ENCODE measurements at places on chromosomes 12 and 14.

DNA sequence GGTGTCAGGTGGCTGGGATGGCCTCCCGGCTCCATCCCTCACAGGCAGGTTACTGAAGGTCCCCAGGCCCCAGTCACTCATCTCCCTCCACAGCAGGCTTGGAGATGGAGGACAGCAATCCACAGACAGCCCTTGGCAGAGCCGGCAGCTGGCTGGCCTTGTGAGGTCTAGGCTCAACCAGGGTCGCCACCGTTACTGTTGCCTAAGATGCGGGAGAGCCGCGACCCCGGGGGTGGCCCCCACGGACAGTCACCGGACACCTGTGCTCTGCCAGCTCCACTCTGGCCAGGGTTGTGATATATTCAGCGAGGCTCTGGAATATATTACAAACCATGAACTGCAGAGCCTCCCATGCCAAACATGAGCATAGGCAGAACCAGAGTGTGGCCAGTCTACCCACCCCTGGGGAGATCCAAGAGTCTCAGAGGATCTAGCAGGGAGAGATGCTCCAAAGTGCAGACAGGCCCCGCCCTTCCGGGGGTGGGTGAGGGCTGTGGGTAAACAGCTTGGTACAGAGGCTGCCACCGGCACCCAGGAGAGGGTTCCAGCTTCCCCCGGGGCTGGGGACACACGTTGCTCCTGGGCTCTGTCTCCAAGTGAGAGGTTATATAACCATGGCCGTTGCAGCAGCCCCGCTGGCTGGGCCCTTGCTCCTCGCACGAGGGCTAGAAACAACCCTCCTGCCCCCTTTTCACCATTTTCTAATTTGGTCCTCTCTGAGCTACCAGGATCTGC is 55.9 kb upstream of the DIO3 start:
- DNase-seq: no peak

DNA sequence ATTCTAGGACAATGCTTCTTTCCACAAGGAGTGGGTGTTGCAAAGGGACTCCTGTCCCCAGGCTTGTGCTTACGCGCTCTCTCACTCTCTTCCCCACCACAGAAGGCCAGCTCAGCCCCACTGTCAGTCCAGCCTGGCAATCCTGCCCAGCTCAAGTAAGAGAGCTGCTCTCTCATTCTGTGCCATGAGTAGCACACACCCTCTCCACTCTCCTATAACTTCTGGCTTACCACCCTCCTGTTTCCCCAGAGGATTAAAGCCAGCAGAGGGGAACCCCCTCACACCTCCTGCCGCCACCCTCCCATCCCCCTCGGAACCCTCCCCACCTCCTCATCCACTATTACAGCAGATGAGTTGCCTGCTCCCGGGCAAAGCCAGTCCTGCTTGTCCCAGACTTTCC is 17.1 kb downstream of the NCKAP5L start:
- no peak for DNase-seq

DNA sequence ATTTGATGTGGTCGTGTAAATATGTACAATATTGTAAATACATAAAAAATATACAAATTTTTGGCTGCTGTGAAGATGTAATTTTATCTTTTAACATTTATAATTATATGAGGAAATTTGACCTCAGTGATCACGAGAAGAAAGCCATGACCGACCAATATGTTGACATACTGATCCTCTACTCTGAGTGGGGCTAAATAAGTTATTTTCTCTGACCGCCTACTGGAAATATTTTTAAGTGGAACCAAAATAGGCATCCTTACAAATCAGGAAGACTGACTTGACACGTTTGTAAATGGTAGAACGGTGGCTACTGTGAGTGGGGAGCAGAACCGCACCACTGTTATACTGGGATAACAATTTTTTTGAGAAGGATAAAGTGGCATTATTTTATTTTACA is 49.6 kb downstream of the TBK1 start:
- DNase-seq: no peak

- DNase-seq: no peak
Measured at GRCh38 chr12:54258201-54258681, 21.7 kb downstream of the CBX5 start.

DNA sequence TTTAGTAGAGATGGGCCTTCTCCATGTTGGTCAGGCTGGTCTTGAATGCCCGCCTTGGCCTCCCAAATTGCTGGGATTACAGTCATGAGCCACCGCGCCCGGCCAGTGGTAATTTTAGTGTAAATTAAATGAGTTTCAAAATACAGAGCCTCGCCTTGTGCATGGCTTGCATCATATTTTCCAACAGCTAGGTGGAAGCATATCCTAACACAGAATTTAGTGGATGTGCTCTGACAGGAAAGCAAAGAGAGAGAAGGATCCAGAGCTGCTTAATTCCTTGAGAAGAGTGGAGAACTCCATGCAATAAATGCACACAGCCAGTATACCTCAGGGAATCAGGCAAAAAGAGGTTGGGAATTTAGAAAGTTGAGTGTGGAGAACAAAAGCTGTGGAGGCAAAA is 2.5 kb downstream of the OR6C2 start:
- no peak for DNase-seq

GRCh38 chr14:91837076-91837475 is 30.3 kb downstream of the TC2N start:
- no peak for DNase-seq

GRCh38 chr12:8037947-8038346 is 5.4 kb downstream of the FOXJ2 start:
- DNase-seq: no peak

DNA sequence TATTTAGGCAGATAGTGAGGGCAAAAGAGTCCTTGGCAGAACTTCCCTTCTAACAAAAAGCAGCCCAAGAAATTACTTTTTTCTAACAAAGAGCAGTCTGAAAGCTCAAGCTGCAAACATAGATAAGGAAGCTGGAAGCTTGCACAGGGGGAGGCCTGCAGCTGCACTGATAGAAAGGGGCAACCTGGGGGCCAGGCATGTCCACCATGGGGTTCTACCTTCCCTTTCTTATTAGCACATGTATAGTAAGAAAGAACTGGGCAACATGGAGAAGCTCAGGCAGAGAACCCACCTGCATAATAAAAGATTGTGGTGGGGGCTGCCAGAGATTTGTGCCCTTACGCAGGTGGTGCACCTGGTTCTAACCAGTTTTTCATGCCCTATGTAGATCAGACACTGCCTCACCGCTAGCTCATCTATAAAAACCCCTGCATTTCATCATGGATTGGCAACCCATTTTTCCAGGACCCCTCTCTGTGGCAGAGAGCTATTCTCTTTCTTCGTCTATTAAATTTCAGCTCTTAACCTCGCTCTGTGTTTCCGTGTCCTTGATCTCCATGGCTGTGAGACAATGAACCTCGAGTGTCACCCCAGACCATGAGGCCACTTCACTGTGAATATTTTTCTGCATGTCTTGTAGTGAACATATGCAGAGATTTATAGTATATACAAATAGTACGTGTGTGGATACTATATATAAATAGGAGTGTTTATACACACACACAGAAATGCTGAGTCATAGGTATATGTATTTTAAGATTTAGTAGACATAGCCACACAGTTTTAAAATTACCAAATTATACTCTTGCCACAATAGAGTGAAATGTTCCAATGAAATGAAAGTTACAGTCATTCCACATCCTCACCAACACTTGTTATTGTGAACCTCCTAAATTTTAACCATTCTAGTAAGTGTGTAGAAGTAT is 53.0 kb downstream of the PEX5 start:
- DNase-seq: no peak

GRCh38 chr14:75522224-75522982 is at the start of gene BATF:
BATF (plus strand) TSS chr14:75522469; CDS start chr14:75522683, 214 bp downstream.
- peak; percentile 35 for DNase-seq

GRCh38 chr12:49626169-49626835 is 2.9 kb downstream of the PRPF40B start:
- peak; percentile 23 for DNase-seq

DNA sequence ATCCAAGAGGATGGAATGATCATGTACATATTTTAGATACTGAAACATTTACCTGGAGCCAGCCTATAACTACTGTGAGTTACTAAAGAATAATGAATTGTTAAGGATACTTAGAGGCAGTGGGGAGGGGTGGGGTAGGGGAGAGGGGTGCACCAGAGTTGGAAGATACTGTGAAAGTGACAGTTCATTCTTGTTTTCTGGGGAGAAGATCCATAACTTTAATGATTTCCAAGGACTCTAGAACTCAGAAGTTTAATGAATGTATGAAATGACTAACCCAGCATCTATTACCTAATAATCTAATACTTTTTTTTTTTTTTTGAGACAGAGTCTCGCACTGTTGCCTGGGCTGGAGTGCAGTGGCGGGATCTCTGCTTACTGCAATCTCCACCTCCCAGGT is 10.5 kb downstream of the KLHDC2 start:
- no peak for DNase-seq

DNA sequence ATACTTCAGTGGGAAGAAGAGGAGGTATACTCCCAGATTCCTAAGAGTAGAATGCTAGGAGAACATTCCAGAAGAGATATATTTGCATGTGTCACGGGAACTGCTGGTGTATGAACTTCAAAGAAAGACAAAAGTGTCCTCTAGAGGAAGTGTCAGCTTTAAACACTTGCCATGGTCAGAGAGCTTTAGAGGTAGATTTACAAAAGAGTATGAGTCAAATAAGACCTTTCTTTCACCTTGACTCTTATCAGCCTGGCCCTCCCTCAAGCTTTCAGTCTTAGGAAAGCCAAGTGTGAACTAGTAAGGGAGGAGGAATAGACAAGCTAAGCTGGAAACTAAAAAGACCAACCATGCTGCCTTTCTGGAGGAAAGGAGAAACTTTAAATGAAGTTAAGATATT is 34.7 kb downstream of the COX8C start:
- DNase-seq: no peak

- DNase-seq: no peak
Measured at GRCh38 chr12:118302053-118302452, 70.7 kb downstream of the TAOK3 start.

GRCh38 chr14:44663136-44663535 is 156.1 kb upstream of the FSCB start:
- no peak for DNase-seq

- DNase-seq: no peak
Measured at GRCh38 chr12:132619386-132620112, 973 bp downstream of the P2RX2 start.

DNA sequence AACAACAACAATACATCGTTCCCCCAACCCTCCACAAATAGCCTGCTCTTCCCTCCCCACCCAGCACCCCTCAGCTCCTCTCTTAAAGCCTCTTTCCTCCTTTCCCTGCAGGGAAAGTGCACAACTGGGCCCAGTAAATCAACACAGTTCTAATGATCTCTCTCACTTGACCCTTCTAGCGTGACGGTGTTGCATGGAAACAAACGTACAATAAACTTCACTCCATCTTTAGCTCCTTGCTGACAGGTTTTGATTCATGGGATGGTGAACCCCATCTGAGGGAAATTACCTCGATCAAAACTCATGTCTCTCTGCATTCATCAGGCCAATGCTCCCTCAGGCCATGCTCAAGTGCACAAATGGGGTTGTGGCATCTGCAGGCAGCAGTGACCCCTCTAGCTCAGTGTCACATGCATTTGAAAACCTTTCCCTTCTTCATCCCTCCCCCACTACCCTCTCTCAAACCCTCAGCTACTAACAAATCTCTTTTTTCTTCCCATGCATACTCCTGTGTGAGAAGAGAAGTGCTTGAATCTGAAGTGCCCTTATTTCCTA is 22.9 kb downstream of the GDF11 start:
- DNase-seq: no peak

- no peak for DNase-seq
Measured at GRCh38 chr12:34205401-34205800, 183.1 kb downstream of the ALG10 start.

DNA sequence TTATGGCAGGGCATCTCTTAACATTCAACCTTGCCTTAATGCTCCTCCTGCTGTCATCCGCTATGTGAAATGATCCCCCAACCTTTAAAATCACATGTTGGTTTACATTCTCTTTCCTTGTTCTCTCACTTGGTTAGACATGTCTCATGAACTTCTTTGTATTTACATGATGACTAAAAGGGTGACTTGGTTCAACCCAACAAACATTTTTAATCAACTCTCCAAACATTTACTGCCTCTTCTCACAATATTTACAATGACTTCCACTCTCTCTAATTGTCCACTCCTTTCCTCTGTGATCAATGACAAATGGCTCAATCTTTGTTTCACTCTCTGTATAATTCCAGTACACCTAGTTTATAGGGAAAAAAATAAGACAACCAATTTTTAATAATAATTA is 506.1 kb downstream of the NELL2 start:
- DNase-seq: no peak

- no peak for DNase-seq
Measured at GRCh38 chr14:47300796-47301195, 374.6 kb downstream of the MDGA2 start.

GRCh38 chr14:96042248-96042930 is 3.2 kb downstream of the C14orf132 start:
- no peak for DNase-seq

- DNase-seq: no peak
Measured at GRCh38 chr12:84637926-84638325, 274.7 kb downstream of the SLC6A15 start.

GRCh38 chr12:124809878-124810277 is 53.8 kb downstream of the SCARB1 start:
- no peak for DNase-seq

- DNase-seq: no peak
Measured at GRCh38 chr12:95412482-95413311, 61.3 kb upstream of the METAP2 start.

GRCh38 chr14:43903209-43903608 is 603.9 kb downstream of the FSCB start:
- DNase-seq: no peak

- no peak for DNase-seq
Measured at GRCh38 chr14:32925439-32925838, 13.2 kb upstream of the NPAS3 start.

DNA sequence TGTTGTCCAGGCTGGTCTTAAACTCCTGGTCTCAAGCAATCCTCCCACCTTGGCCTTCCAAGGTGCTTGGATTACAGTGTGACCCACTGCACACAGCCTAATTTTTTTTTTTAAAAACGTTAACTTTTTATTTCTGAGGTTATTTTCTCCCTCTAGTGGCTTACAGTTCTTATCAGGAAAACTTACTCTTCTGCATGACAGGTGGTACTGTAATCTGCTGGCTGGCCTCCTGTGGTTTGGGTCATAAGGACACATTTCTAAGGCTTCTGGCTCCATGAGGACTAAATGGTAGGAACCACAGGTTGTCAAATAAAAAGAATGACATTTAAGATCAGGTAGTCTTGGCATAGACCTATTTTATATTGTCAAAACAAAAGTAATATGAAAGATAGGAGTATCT is 7.7 kb upstream of the NCKAP1L start:
- no peak for DNase-seq

DNA sequence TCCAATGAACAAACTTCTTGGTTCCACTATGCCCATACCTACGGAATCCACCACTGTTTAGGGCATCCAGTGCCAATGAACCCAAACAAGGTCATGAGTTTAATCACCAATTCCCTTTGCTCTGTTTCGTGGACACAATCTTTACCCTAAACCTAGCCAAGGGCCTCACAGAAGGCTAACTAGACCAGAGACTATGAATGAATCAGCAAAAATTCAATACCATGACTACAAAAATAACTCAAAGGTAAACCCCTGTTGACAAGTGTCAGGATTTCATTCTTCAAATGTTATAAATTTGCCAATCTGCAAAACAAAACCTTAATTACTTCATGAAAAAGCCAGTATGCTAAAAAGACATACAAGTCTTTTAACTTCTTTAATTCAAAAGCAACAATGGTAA is 96.7 kb downstream of the CEP128 start:
- DNase-seq: no peak
